ENCODE measurements at places on chromosomes 2 and 18. TPM values are rescaled to one million over a fixed set of nuclear protein-coding genes. Genes with fewer than 3 reads are reported as not detected.

- DNase-seq = peak; percentile 27
Observed at GRCh38 chr2:54899576-54900200, 150.6 kb downstream of the RTN4 start.

DNA sequence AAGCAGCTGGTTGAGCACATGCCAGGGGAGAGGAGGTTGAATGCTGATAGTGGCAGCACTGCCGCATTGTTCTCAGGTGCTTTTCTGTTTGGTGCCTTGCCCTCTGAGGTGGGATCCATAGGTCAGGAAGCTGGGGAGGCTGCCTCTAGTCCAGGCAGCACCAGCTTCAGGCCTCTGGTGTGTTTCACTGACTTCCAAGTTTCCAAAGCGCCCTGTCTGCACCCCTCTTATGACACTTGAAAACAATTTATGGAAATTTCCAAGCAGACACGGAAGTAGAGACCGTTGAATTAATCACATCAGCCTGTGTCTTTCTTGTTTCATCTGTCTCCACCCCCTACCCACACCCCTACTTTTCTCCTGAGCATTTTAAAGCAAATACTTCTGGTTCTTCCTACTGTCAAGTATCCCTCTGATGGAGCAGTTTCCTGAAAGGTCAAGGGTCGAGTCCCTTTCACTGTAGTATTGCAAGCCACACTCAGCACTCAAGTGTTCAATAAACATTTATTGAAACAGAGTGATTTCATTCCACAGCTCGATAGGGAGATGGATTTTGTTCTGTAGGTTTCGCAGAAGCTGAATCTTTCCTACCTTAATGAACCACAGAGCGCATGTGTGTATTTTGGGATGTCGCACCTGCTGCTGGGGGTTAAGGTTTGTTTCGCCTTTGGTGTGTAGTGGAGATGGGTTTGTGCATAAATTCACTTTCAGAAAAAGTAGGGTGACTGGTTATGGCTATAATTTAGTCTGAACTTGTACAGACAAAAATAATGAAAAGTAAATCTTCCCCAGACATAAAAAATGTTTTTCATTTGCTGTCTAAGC lies 21.4 kb downstream of the DGKD start:
- no peak for DNase-seq

Gene POTEI
- not detected for total RNA-seq

DNA sequence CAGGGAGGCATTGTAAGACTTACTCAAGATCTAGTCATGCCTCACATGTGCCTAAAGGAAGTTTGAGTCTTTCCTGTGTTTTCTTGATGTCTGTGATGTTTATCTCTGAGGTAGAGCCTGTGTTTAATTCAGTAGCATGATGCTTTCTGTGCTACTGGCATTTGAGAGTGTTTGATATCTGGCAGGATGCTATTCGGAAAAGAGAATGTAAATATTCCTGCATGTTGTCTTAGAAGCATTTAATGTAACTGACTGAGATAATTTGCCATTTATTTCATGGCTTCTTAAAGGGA lies 58.8 kb downstream of the GREB1L start:
- no peak for DNase-seq

Gene FOXI3
- not detected for total RNA-seq

DNA sequence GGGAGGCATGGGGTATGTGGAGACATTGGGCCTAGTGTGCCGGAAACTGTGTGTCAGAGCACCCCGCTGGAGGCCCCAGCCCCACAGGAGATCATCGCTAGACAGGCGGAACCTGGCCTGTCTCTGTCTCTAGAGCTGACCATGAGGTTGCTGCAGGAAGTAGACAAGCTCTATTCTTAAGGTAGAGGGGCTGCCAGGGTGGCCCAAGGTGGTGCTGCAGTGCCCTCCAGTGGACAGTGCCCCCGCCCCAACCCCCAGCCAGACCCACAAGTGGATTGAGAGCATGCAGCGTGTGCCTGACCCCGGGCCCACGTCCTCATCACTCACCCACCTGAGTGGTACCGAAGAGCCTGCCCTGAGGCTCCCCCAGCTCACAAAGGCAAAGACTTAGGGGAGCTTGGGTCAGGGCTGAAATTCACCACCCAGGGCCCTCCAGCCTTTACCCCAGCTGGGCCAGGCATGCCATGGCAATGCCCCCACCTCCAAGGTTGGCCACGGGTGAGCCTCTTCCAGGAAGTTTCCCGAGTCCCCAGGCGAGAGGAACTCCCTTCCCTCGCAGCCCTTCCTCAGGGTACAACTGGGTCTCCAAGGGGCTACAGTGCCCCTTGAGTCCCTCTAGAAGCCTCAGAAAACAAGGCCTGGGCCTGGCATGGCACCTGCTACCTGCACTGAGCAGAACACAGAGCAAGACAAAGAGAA lies 155.0 kb downstream of the TTC32 start:
- DNase-seq = no peak

DNA sequence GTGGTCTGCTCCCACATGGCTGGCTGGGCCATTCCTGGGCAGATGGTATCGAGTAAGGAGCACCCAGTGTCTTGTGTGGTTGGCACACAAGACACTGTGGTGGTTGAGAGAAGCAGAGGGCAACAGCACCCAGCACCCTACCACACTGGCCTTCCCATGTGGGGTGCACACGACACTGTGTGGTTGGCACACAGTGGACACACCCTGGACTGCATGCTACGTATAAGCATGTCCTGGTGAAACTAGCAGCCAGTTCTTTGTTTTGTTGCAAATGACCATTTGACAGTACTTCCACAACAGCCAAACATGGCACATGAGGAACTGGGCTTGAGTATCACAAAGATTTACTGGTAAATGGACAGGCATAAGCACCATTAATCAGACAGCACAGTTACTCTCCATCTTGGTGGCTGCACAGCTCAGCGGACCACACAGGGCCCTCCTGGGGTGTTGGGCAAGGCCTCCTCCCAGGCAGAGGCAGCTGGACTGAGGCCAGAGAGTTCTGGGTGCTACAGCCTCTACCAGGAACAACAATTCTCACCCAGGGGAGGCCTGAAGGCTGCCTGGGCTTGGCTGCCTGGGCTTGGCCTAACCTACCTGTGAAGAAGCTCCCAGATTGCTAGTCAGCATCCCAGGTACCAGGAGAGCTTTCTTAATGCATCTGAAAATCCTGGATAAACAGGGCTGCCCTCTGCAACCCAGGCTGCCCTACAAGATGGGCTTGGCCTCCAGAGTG lies 59.3 kb upstream of the ALPP start:
- DNase-seq = no peak

GRCh38 chr18:35203067-35203466 lies 37.8 kb upstream of the ZNF397 start:
- DNase-seq = no peak
